ENCODE measurements at places on chromosomes 3 and 15.

GRCh38 chr3:3227640-3228039 lies 48.1 kb upstream of the CRBN start:
- no peak for DNase-seq

DNA sequence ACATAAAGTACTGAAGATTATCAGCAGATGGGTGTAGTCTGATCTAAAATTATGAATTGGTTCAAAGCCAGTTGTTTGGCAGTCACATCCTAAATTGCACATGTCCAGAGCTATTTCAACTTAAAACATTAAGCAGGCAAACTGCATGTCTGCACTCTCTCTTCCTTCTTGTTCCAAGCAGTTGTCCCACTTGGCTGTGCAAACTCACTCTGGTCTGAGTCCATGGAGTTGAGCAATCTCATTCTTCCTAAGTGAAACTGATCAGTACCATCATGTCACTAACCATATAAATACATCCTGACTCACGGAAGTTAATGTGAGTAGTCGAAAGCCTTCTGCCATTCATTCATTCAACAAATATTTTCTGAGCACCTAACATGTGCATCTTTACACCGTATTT lies 353.0 kb downstream of the ROBO1 start:
- no peak for DNase-seq

- no peak for DNase-seq
Observed at GRCh38 chr15:39578851-39579486, 1.9 kb upstream of the THBS1 start.

GRCh38 chr15:54119051-54119450 lies 140.8 kb downstream of the UNC13C start:
- no peak for DNase-seq

DNA sequence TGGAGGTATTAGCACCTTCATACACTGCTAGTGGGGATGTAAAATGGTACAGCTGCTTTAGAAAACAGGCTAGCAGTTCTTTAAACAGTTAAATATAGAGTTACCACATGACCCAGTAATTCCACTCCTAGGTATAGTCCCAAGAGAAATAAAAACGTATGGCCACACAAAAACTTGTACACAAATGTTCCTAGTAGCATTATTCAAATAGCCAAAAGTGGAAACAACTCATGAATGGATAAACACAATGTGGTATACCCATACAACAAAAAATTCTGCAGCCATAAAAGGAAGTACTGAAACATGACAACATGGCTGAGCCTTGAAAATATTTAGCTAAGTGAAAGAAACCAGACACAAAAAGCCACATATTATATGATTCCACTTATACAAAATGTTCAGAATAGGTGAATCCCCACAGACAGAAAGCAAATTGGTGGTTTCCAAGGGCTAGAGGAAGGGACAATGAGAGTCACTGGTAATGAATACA lies 40.8 kb upstream of the KLF13 start:
- DNase-seq = no peak

DNA sequence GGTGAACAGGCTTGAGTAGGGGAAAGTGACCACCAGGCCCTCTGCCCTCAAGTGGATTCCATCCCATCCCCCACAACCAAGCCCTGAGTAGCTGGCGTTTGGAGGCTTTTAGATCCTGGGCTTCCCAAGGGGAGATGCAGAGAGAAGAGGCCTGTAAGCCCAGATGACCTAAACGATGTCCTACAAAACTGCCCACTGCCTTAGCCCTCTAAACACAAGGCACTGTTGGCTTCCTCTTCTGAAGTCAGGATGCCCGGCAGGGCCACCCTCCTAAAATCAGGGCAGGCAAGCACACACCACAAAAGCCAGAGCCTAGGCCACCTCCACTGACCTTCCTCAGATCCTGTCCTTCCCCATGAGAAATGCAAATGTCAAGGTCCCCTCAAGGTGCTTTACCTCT lies 68.6 kb downstream of the ADCY5 start:
- no peak for DNase-seq

DNA sequence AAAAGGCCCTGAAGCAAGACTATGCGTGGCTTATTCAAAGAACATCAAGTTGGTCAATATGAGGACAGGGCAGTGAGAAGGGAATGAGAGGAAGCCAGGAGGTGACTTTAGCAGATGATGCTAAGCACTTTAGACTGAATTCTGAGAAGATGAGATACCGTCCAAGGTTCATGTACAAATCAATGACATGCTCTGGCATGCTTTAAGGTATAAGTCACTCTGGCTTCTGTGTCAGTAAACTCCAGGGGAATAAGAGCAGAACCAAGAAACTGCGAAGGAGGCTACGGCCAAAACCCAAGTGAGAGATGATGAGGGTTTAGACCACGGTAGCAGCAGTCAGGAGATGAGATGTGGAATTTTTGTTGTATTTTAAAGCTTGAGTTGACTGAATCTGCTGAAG lies 8.9 kb upstream of the CCDC50 start:
- no peak for DNase-seq
